ENCODE measurements at places on chromosomes 13 and 19.

- DNase-seq: no peak
Observed at GRCh38 chr19:3263866-3264265, 39.4 kb downstream of the CELF5 start.

DNA sequence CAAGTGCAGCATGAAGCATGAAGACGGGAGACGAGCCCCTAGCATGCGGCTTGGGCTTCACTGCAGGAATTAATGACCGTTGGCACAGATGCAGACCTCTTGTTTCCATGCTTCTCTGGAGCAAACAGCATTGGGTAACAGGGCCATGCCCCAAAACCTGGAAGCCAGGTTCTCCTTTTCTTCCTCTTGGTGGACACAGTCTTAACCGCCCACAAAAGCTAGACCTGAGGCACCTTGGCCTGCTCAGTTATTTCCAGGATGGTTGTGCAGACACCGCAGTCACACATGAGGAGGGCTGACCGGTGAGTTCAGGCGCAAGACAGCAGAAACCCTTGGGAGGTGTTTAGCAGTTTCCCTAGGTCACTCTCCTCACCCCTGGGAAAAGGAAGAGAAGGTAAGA is 133.9 kb upstream of the GJB6 start:
- DNase-seq: no peak

DNA sequence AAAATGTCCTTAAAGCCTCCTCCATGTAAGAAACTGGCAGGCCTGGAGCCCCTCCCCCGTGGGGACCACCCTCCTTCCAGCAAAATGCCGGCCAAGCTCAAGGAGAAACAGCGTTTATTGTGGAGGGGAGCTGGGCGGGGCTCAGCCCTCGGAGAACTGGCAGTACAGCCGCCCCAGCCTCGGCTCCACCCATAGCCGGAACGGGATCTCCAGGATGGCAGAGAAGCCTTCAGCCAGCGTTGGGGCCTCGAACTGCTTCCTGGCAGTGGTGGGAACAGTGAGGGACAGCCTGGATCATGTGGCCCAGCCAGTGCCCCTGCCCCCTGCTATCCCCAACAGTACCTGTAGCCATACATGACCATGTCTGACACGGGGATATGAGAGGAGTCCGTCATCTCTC is 6.3 kb downstream of the PNKP start:
- DNase-seq: no peak

- DNase-seq: no peak
Observed at GRCh38 chr13:21825186-21825585, 154.3 kb downstream of the FGF9 start.

DNA sequence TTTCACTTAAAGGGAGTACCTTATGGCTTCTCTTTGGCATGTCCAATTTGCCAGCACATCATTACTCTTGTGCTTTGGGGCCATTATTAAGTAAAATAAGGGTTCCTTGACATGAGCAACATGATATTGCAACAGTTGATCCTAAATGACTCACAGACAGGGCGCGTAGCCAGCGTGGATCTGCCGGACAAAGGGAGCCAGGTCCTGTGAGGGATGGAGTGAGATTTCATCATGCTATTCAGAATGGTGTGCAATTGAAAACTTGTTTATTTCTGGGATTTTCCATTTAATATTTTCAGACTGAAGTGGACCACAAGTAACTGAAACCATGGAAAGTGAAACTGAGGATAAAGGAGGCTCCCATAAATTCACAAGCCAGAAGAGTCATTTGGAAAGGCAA is 48.6 kb upstream of the WASF3 start:
- DNase-seq: peak; percentile 86

- no peak for DNase-seq
Observed at GRCh38 chr19:6498294-6499036, 3.6 kb downstream of the TUBB4A start.

- DNase-seq: peak; percentile 43
Observed at GRCh38 chr13:43664700-43665191, 122.0 kb downstream of the ENOX1 start.

GRCh38 chr19:37987356-37988332 is 80.6 kb downstream of the SIPA1L3 start:
- no peak for DNase-seq

GRCh38 chr13:71602344-71602743 is 264.7 kb downstream of the DACH1 start:
- no peak for DNase-seq

DNA sequence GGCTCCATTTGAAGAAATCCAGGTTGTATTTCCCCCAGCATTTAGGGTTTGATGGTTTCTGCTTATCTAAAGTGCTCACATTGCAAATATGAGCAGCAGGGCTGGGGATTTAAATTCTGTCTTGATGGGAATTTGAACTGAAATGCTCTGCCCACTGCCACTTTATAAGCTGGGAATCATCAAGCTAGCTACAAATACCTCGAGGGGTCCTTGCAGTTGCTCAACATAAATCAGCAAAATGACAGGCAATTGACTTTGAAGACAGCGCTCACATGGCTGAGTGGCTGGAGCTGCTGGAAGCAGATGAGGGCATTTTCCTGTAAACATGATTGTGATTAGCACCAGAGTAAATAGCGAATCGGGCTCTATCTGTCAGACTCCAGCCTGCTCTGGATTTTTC is 39.4 kb upstream of the MEDAG start:
- no peak for DNase-seq

DNA sequence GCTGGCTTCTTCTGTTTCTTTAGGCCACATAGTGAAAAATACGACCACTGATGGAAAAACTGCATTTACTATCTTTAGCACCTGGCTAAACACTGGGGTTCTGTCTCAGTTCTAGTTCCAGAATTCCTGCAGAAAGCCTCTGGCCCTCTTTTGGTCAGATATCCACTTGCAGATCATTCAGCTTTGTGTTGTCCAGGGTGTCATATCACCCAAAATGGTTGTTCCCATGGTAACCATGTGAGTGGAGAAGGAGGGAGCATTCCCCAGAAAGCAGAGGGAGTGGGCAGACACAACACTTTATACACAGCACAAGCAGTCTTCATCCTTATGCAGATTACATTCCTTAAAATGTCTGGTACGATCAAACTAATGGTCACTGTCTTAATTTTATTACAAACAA is 73.5 kb downstream of the CAB39L start:
- no peak for DNase-seq

DNA sequence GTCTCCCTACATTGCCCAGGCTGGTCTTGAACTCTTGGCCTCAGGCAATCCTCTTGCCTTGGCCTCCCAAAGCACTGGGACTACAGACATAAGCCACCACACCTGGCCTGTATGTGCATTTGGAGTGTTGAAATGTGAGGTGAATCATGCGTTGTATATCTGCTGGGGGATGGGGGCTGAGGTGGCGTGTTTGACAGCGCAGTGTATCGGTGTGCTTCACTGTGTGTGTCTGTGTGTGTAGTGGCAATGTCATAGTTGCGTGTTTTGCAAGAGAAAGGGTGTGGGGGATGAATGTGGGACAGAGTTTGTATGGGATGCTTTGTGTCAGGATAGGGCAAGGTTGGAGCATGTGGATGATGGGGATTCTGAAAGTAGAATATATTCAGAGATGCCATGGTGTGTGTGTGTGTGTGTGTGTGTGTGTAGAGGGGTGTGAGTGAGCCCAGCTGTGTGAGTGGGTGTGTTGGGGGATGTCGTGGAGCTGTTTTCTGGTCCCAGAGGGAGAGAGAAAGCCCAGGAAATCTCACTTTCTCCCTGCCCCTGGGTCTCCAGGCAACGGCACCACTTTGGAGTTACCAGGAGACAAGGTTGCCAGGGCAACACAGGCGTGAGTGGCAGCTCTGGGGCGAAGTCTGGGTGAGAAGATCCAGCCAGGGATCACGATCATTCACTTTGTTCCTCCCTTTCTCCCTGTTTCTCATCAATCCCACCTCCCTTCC is 1.1 kb upstream of the SWSAP1 start:
- no peak for DNase-seq

All from foreskin fibroblast (primary cell).